ENCODE measurements at places on chromosomes 2 and 18. TPM values are rescaled to one million over a fixed set of nuclear protein-coding genes. Genes with fewer than 3 reads are reported as not detected.

DNA sequence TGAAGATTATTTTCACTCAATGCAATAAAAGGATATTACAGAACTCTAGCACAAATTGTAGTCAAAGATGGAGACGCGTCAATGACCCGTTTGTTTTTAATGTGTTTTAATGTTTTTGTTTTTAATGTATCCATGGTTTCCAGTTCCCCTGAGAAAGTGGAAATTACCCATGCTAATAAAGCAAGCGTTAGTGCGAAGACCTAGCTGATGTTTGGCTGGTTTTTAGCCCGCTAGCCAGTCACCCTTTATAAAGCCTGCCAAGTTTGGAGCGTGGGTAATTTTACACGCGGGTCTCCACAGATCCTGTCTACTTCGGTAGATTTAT lies 430 bp upstream of the CHMP1B start:
- DNase-seq, result no peak

DNA sequence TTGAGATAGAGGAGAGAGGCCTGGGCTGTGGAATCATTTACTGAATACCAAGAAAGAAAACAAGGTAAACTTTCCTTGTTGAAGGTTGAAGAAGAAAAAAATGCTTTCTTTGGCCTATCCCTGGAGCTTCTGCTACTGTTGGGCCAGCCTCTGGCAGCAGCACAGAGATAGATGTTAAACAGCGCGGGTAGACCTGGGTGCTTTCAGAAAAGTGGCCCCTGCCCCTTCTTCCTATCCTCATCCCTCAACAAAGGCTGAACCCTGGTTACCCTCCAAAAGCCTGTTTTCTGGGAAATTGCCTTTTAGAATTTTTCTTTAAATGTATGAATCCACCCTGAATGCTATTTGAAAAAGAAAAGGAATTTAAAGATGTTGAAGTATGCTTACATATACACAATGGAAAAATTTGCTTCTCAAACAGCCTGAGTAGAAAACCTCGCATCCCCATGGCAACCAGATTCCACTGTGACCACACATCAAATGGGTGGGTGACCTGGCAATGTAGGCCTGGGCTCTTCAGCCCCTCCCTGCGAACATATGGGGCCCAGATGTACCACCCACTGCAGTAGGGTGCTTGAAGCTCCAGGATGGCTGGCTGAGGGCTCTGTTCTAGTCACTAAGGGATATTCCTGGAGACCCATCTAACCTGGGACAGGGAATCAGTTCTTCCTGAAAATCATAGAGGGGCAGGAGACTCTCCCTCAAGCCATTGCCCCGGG lies 23.4 kb upstream of the CHRNA1 start:
- no peak for DNase-seq

- no peak for DNase-seq
Measured at GRCh38 chr2:3635171-3635974, 22.6 kb upstream of the ALLC start.

MXD1 gene
- total RNA-seq, result 11.8 TPM

GRCh38 chr2:160220026-160220425 lies 20.0 kb upstream of the ITGB6 start:
- DNase-seq, result no peak

- DNase-seq, result no peak
Measured at GRCh38 chr18:36814994-36815393, 13.8 kb downstream of the TPGS2 start.

- no peak for DNase-seq
Measured at GRCh38 chr18:48913201-48913600, 37.6 kb downstream of the SMAD7 start.

GRCh38 chr2:20650393-20650876 lies 463 bp downstream of the HS1BP3 start:
- no peak for DNase-seq

- no peak for DNase-seq
Measured at GRCh38 chr2:190599546-190600220, 49.2 kb upstream of the NAB1 start.

VWC2L gene
- total RNA-seq, result not detected

GRCh38 chr2:192047315-192048107 lies 147.2 kb downstream of the TMEFF2 start:
- no peak for DNase-seq

GRCh38 chr2:54859997-54860701 lies 136.7 kb downstream of the EML6 start:
- no peak for DNase-seq

GRCh38 chr2:169961911-169962310 lies 134.7 kb downstream of the UBR3 start:
- DNase-seq, result no peak

GRCh38 chr2:220568296-220568695 lies 940.9 kb downstream of the SLC4A3 start:
- no peak for DNase-seq

Data from ureter (tissue), 1 donor.